GOT3 (cell line): ENCODE measurements at places on chromosomes 7 and 10.

DNA sequence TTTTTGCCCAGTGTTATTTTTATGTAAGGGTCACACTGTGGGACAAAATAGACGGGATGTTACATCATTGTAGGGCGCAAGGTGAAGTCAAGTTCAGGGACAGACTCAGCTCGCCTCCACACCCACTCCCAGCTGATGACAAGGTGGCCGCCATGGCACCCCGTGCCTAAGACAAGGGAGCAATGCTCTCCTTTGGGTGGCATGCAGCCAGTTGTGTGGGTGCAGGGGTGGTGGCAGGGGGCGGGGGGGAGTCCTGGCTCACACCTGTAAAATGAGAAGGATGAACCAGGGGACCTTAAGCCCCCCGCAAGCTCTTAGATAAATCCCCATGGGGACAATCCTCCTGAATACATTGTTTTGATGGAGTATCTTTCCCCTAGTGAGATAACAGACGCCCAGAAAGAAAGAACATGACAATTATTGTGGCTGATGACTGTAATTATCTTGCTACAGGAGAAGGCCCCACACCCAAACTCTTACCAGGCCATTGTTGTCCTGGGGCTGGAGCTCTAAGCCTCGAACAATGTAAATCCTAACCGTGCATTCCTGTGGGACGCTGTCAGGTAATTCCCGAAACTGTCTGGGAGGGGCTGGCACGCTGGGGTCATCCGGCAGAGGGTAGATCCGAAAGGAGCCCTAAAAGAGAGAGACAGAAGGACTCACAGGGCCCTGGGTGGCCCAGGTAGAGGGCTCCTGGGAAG, 148.7 kb downstream of the MYOF start:
- DNase-seq = no peak

GRCh38 chr10:98623176-98623575, 176.4 kb upstream of the HPS1 start:
- no peak for DNase-seq

DNA sequence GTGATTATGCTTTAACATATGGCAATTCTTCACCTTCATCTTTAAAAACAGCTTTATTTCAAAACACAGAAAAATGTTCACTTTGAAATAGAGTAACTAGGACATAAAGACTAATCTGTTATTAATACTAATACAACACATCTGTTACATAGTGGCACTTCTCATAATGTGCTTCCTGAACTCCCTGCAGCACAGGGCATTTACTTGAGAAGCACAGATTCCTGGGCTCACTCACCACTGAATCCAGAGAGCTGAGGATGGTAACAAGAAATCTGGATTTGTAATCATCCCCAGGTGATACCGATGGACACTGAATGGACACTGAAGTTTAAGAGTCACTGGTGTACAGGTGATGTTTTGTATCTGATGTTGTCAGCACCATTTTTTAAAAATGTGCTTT, 96.1 kb downstream of the COL28A1 start:
- no peak for DNase-seq

- DNase-seq = no peak
Observed at GRCh38 chr7:146875237-146875785, 758.7 kb downstream of the CNTNAP2 start.

GRCh38 chr10:35335133-35336083, 901 bp upstream of the CCNY start:
- DNase-seq = no peak

- DNase-seq = no peak
Observed at GRCh38 chr7:68524126-68524525, 1074.1 kb upstream of the AUTS2 start.

- DNase-seq = no peak
Observed at GRCh38 chr7:95579318-95579717, 17.0 kb downstream of the PDK4 start.

DNA sequence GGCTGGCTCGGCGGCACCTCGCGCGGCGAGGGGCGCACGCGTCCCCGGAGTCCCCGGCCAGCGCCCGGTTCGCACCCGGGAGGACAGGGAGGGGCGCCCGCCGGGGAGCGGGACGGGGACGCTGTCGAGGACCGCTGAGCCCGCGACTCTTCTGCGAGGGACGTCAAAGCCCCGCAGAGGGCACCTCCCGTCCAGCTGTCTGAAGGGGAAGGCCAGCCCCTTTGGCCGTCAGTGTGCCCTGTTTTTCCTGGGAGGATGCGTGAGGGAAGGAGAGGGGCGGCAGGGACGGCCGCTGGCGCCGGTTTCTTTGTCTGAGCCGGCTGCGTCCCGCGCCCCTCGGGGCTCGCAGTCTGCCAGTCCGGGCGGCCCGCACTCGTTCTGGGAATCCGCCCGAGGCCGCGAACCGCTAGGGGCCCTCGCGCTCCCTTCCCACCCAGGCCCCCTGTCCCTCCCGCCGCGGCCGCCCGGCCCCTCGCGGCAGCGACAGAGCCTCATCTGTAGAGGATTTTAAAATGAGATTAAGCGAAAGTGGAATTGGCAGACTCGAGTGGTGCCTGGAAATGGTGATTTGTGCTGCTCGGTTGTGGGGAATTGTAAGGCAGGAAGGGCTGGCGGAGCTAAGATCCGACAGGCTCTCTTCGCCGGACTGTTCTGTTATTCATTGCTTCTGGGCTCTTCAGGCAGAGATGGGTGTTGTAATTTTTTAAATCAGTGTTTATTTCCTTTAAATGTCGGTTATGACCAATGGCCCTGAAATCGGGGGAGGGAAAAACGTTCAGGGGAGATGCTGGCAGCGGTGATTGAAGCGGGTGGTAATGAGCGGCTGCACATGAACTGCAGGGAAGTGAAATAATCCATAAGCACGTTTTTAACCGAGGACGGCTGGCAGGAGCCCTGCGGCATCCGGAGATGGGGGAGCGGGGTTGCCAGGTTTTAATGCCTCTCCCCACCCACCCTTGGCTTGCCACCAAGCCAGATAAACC, 618 bp upstream of the RELN start:
- no peak for DNase-seq
